HS-5 (cell line): ENCODE measurements at places on chromosomes 11 and 22.

- DNase-seq = no peak
Observed at GRCh38 chr22:21582801-21583740, 15.6 kb downstream of the UBE2L3 start.

DNA sequence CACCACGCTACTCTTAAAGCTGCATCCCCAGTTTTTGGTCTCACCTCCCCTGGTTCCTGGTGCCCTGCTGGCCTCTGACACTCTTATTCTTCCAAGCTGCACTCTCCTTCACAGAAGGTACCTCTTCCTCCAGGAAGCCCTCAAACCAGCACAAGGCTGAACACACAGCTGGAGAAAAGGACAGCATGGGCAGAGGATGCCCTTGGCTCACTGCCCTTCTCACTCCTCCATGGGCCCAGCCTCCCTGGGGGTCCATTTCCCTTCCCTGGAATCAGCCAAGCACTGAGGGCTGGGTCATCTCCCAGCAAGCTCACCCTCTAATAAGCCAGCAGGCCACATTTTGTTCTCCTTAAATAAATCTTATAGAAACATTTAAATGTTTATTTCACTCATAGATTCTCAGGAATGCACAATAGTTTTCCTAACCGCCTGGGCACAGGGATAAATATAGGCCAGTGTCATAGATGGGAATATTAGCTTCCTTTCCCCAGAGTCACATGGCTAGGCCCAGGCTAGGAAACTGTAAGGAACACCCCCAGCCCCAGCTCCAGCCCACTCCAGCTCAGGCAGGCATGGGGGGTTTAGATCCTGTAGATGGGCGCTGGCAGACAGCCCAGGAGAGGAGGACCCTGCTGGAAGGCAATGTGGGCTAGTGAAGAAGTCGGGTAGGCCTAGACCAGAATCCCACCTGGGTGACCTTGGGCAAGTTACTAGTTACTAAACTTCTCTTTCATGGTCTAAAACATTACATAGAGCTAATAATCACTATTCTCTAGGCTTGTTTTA lies 51.5 kb downstream of the IRAG1 start:
- DNase-seq = no peak

- no peak for DNase-seq
Observed at GRCh38 chr11:46278387-46279125, 1.1 kb downstream of the CREB3L1 start.

DNA sequence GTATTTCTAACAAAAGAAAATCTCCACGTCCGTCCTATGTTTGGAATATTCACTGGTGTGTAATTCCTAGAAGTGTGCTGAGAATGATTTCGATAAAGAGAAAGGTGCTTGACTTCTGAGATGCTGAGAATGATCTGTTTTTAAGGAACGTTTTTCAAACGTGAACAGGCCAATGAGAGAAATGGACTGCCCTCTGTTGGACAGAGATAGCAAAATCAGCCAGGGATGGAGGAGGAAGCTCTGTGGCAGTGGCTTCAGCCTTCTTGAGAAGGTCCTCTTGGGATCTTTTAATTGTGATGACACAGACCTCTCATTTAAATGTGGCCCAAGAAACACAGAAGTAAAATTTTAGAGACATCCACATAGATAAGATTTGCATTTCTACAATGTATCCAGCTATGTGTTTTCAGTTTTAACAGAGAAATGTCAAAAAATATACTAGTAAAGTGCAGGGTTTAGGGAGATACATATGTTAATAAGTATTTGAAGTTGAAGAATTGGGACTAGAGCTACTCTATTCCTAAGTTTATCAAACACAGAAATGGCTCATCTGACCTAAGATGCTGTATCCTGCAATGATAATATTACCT lies 84.0 kb upstream of the RCN1 start:
- DNase-seq = peak; percentile 41

GRCh38 chr11:123707606-123708205 lies 33.8 kb downstream of the ZNF202 start:
- no peak for DNase-seq

DNA sequence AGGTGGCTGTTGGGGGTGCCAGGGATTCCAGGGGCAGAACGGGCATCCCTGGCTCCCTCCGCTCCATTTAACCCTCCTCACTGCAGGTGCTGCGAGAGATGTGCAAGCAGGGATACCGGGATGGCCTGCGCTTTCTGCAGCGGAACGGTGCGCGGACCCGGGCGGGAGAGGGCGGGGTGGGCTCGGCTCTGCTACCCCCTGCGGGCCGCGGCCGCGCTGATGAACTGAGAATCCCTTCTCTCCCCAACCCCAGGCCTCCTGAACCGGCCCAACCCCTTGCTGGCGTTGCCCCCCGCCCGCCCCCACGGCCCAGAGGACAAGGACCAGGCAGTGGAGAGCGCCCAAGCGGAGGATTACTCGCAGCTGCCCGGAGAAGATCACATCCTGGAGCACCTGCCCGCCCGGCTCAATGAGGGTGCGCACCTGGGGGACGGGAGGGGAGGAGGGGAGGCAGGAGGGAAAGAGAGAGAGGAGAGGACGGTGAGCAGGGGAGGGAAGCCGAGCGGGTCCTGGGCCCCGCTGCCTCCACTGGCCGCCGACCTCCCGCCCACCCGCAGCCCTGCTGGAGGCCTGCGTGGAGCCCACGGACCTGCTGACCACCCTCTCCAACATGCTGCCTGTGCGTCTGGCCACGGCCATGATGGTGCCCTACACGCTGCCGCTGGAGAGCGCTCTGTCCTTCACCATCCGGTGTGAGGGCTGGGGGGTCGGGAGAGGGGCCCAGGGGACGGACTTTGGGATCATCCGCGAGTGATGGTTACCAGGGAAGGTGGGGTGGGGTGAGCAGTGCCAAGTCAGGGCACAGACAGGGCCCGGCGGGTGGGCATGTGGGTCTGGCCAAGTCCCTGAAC lies 4.1 kb upstream of the CRACR2B start:
- no peak for DNase-seq

GRCh38 chr22:47802421-47802820 lies 1040.0 kb downstream of the TBC1D22A start:
- DNase-seq = no peak

- no peak for DNase-seq
Observed at GRCh38 chr11:69694781-69695180, 9.0 kb downstream of the FGF19 start.

DNA sequence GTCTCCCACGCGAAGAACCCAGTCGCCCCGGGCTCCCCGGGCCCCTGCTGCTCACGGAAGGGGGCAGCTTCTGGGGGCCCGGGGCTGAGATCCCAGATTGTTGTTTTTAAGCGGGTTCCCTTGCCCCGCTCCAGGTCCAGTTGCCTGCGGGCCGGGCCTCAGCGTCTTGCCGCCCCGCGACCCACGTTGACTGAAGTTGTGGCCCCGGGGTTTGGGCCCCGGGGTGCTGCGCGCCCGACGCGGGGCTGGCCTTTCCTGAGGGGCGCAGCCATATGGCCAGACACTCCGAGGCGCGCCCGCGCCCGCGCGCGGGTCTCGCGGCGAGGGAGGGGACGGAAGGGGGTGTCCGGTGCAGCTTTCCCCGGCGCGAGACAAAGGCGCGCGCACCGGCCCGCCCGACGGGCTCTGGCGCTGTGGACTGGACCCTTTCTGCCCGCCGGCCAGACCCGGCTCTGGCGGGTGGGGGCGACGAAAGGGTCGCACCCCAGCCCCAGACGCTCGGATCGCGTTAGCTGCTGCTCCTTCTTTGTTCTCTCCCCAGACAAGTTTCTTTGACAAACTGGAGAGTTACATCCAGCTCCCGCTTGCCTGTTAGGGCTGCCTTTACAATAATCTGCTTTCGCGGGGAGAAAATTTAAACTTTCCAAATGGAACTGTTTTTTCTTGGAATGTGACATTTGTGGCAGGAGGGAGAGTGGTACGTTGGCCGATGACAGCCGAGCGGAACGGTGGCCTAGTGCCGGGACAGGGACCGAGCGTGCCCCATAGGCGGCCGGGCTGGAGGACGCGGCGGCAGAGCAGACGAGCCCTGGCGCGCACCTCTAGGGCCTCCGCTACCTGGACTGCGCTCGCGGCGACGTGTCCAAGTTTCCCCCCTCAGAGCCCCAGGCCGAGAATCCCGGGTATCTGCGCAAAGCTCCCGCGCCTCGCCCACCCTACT lies 716 bp downstream of the AMOTL1 start:
- DNase-seq = no peak

- no peak for DNase-seq
Observed at GRCh38 chr11:64793271-64794160, 9.5 kb downstream of the MAP4K2 start.

DNA sequence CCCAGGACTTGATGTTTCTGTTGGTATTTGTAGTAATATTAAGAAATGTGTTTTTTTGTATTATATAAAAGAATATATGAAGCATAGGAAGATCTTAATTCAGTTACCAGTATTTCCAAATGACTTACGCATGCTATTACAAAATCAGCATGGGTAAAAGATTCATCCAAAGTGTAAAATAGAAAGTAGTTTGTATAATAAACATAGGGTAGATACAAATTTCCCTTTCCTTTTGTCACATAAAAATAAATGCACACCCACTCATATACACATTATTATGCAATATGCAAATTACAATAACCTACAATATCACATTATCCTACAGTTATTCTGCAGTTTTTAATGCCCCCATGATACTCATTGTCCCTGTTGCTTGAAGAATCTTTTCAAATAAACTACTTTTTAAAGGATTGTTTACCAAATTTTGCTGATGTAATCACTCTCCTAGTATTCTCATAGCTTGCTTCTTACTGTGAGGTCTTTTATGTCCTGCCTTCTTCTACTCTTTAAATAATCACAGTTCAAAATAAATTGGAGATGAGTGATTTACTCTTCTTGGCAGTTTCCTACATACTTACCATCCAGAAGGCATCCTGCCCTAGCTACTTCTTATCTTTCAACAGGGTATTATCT lies 244.0 kb downstream of the CASP12 start:
- no peak for DNase-seq

- no peak for DNase-seq
Observed at GRCh38 chr11:85407648-85408047, 219.5 kb downstream of the DLG2 start.

- DNase-seq = no peak
Observed at GRCh38 chr11:2807025-2807681, 78.4 kb downstream of the CDKN1C start.

GRCh38 chr11:63918507-63919191 lies 1.7 kb upstream of the RCOR2 start:
- no peak for DNase-seq

DNA sequence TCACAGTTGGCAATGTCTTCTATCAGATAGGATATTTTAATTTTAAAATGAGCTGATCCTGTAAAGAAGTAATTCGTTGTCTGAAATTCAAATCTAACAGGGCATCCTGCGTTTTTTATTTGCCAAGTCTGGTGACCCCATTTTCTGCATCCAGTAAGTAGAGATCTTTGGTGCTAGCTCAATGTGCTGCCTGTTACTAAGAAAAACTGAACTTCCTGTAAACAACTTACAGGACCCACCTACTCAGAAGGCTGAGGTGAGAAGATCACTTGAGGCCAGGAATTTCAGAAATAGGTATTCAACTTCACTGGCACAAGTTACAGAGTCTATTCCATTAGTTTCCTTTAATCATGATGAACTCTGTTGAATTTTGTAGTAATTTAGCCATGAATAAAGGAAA lies 4.0 kb downstream of the ARL14EP start:
- DNase-seq = no peak

GRCh38 chr11:112605093-112605666 lies 344.5 kb upstream of the PLET1 start:
- DNase-seq = peak; percentile 57

- DNase-seq = no peak
Observed at GRCh38 chr11:101321222-101321621, 191.6 kb upstream of the PGR start.

DNA sequence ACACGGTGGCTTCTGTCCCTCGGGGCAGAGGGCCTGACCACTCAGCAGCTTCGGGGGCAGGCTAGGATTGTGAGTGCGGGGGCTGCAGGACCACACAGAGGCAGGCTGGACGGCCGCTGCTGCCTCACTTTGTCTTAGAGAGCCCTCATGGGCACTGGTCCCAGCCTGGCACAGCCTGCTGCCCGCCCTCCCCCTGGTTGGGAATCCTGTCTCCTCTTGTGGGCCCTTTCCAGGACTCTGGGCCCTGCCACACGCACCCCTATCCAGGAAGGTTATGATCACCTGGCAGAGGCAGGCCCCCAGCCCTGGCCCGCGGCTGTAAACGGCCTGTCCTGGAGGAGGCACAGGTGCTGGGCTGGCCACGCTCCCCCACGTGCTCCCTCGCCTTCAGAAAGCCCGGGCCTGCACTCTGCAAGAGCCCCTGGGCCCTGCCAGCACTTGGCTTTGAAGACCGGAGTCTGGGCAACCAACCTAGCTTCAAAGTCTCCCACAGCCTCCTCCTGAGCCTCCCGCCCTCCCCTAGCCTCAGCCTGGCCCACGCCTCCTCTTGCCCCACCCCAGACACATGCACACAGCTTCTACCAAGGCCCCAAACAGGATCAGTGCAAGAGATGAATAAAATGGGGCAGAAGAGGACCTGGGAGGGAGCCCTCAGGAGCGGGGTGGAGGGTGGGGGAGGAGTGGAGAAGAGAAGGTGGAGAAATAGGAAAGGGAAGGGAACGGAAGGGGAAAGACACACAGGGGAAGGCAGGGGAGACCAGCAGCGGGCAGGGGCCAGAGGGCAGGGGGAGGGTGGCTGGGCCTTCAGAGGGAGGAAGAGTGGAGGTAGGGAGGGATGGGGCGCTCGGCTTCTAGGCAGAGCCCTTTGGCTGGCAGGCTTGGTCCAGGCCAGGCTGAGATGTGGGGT lies 31.0 kb downstream of the SYT7 start:
- no peak for DNase-seq

- DNase-seq = no peak
Observed at GRCh38 chr22:41369424-41369745, 12.4 kb upstream of the TEF start.

GRCh38 chr11:70532066-70532440 lies 133.7 kb downstream of the CTTN start:
- no peak for DNase-seq

DNA sequence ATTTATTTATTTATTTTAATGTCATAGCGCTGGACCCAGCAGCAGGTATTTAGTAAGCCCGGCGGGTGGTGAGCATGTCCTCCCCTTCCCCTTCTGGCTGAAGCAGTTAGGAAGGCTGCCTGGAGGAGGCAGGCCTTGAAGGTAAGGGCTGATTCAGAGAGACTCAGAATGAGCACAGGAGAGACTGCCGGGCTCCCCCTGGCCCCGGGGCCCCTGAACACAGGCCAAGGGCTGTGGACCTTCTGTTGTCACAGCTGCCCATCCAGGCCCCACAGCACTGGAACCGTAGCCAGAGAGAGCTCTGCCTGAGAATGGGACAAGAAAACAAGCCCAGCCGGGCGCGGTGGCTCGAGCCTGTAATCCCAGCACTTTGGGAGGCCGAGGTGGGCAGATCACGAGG lies 52.8 kb downstream of the KCNJ4 start:
- no peak for DNase-seq
